ENCODE measurements at places on chromosomes 2 and 18. TPM values are rescaled to one million over a fixed set of nuclear protein-coding genes. Genes with fewer than 3 reads are reported as not detected.
A peak's percentile ranks its signal among the peaks of the same experiment; 100 is the strongest.

DNA sequence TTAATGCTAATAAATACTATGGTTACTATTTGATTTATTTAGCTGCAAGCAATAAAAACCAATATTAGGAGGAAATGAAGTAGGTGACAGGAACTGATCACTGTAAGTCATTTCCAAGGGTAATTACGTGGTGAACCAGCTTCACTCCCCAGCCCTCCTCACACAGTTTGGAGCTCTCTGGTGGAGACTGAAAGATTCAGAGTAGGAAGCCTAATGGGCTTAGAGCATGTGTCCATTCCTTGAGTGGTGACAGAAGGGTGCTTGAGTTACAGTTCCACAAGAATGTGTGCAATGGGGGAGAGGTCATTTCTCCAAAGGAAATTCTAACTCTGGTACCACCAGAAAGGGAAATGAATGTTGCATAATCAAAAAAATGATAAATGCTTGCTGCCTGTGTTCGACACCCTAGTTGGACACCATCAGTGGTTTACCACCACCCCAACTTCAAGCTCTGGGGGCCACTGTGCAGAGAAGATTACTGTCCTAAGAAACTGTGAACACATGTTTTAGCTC lies 285.1 kb upstream of the MMADHC start:
- no peak for DNase-seq
- H3K4me3 ChIP-seq = no peak overlapping the region
- no peak overlapping the region for H3K27ac ChIP-seq

- peaks cover 2% of the 10 kb centered on the region for H3K27me3 ChIP-seq
- DNase-seq = no peak
- no peaks in the 10 kb centered on the region for H3K36me3 ChIP-seq
- H3K4me1 ChIP-seq = no peaks in the 10 kb centered on the region
Observed at GRCh38 chr2:66457545-66457944, 22.6 kb downstream of the MEIS1 start.

DNA sequence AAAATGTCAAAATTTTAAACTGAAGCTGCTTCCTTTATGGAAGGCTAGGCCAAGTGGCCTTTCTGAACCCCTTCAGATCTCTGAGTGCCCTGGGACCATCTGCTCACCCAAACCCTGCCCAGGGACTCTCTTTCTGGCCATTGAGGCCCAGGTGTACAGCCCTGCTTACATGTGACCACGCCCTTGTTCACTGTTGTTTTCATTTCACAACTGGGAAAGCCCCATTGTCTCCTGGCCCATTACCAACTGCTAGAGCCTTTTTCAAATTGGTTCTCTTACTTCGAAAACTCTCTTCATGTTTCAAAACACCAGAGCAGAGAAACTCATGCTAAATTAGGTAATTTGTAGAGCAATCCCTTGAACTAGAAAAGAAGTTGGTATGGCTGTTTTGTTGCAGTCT lies 219.5 kb upstream of the TANK start:
- no peaks in the 10 kb centered on the region for H3K36me3 ChIP-seq
- DNase-seq = no peak
- H3K4me1 ChIP-seq = peaks cover 18% of the 10 kb centered on the region
- no peak overlapping the region for H3K4me3 ChIP-seq
- H3K27me3 ChIP-seq = no peaks in the 10 kb centered on the region
- peak overlapping the region; percentile 28 for H3K27ac ChIP-seq

- H3K4me3 ChIP-seq = no peak overlapping the region
- H3K27ac ChIP-seq = no peak overlapping the region
- H3K27me3 ChIP-seq = peaks cover 17% of the 10 kb centered on the region
- no peaks in the 10 kb centered on the region for H3K36me3 ChIP-seq
- H3K4me1 ChIP-seq = peaks cover 6% of the 10 kb centered on the region
Observed at GRCh38 chr2:27280826-27281225, 1.4 kb upstream of the TRIM54 start.

Gene CDKL4
- total RNA-seq = 0.32 TPM

Gene RNF144A
- 89.6 TPM for total RNA-seq

- no peak for DNase-seq
- H3K4me3 ChIP-seq = no peak overlapping the region
- peaks cover 5% of the 10 kb centered on the region for H3K27me3 ChIP-seq
- no peaks in the 10 kb centered on the region for H3K36me3 ChIP-seq
- peak overlapping the region; percentile 50 for H3K27ac ChIP-seq
Observed at GRCh38 chr18:74446631-74447403, 10.3 kb downstream of the DIPK1C start.

DNA sequence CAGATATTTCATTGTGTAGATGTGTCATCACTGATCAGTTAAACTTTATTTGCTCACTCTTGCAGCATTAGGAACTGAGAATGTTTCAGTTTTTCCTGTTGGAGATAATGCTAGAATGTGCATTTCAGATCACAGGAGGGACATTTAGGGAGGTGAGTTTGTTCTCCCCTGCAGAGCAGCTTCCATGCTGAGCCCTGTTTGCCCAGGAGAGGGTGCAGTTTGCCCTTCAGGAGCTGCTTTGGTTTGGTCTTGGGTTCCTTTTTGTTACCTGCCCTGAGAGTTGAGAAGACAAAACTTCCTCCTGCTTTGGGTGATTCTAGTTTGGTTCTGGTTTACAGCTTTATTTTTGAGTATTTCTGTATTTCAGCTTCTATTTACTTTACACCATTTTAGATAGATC lies 49.9 kb downstream of the DGKD start:
- peaks cover 42% of the 10 kb centered on the region for H3K36me3 ChIP-seq
- H3K27ac ChIP-seq = peak overlapping the region; percentile 79
- DNase-seq = peak; percentile 83

DNA sequence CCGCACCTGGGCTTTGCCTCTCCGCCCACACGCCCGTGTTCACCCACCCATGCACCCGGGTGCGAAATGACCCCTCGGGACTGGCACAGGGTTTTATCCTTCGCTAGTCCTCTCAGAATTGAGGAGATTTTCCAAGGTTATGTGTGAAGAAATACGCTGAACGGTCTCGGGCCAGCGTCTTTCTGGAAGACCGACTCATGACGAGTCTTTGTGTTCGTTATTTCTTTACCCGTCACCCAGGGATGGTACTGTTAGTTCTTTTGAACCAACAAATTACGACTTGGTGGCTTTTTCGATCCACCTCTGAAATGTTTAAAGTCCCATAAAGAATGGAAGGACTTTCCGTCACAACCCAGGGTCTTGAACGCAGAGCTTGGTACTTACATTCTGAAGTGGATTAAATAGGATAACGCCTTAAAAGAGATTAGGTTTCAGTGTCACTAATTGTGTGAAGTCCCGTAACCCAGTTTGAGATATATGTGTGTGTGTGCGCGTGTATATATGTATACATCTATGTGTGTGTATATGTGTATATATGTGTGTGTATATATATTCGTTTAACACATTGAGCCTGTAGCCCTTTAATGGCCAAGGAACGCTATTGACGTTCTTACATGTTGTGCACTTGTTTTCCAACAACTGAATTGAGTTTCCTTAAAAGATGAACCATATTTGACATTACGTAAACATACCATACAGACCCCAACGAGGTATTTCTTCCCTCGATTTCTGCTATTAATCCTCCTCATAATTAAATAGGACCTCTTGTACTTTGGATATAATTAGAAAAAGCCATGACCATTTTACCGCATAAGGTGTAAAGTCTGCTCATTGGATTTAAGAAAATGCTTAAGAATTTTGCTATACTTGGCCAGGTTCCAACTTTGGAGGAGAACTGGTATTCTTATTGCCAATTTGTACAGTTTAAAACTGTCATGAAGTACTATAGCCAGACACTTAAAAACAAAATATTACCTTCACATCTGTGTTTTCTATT lies 889 bp downstream of the ZC3H15 start:
- peaks cover 61% of the 10 kb centered on the region for H3K4me1 ChIP-seq
- no peak for DNase-seq
- peak overlapping the region; percentile 97 for H3K27ac ChIP-seq
- H3K27me3 ChIP-seq = no peaks in the 10 kb centered on the region
- H3K4me3 ChIP-seq = peak overlapping the region; percentile 99
- H3K36me3 ChIP-seq = peaks cover 10% of the 10 kb centered on the region

DNA sequence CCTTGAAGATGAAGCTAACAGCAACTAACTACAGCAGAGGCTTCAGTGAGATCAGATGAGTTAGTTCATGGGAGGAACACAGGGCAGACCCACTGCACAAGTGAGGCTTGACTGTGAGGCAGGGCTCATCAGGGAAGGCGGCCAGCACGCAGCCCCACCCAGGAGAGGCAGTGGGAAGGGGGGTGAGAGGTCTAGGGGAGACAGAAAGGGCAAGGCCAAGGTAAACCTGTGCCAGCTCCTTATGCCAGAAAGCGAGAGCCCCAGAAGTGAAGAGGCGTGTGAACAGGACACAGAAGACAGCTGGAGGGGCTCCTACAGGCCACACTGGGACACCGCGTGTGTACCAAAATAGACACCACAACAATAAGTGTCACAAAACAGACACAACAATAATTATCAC lies 48.6 kb downstream of the ANO7 start:
- H3K4me3 ChIP-seq = no peak overlapping the region
- no peak for DNase-seq
- H3K4me1 ChIP-seq = no peaks in the 10 kb centered on the region

- peaks cover 17% of the 10 kb centered on the region for H3K27me3 ChIP-seq
- H3K27ac ChIP-seq = no peak overlapping the region
- H3K4me1 ChIP-seq = peaks cover 16% of the 10 kb centered on the region
- H3K4me3 ChIP-seq = no peak overlapping the region
- no peak for DNase-seq
- H3K36me3 ChIP-seq = no peaks in the 10 kb centered on the region
Observed at GRCh38 chr2:206518997-206519396, 75.7 kb downstream of the ADAM23 start.

DNA sequence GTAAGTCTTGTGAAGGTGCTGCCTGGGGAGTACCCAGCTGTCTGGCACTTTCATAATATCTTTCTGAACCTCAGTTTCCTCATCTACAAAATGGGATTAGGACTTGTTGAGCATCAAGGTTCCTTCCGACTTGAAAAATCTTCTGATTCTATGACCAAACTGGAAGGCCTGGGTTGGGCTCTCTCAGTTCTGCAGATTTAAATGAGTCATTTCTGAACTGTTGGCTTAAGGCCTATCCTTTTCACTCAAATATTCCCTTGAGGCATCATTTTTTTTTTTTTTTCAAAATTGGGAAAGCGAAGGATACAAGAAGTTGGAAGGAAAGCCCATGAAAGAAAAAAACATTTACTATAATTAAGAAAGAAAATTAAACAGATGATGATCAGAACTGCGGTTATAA lies 40.8 kb upstream of the CYP1B1 start:
- no peak overlapping the region for H3K27ac ChIP-seq
- no peak for DNase-seq
- H3K4me3 ChIP-seq = no peak overlapping the region
- peaks cover 3% of the 10 kb centered on the region for H3K4me1 ChIP-seq
- peaks cover 12% of the 10 kb centered on the region for H3K27me3 ChIP-seq

- peaks cover 68% of the 10 kb centered on the region for H3K4me1 ChIP-seq
- no peak for DNase-seq
- no peak overlapping the region for H3K4me3 ChIP-seq
- H3K27ac ChIP-seq = peak overlapping the region; percentile 65
- peaks cover 19% of the 10 kb centered on the region for H3K27me3 ChIP-seq
- H3K36me3 ChIP-seq = peaks cover 9% of the 10 kb centered on the region
Observed at GRCh38 chr18:63099848-63100629, 219.5 kb downstream of the BCL2 start.

DNA sequence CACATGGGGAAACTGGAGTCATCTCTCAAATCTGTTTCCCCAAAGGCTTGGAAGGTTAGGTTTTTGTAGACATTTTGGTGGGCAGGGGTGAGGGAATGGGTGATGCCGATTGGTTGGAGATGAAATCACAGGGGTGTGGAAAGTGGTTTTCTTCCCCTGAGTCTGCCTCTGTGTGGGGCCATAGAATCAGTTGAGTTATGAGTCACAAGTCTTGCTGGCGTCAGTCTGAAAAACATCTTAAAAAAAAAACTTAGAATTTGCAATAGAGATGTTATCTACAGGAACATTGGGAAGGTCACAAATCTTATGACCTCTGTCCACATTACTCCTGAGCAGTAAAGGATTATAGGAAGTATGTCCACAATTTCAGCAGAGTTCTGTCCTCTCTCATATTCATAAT lies 314.6 kb downstream of the CNTNAP5 start:
- no peaks in the 10 kb centered on the region for H3K36me3 ChIP-seq
- H3K27me3 ChIP-seq = no peaks in the 10 kb centered on the region
- H3K4me3 ChIP-seq = no peak overlapping the region

GRCh38 chr2:65373365-65373918 lies 59.0 kb downstream of the SPRED2 start:
- peaks cover 2% of the 10 kb centered on the region for H3K27me3 ChIP-seq
- no peak for DNase-seq
- no peaks in the 10 kb centered on the region for H3K36me3 ChIP-seq
- H3K4me1 ChIP-seq = peaks cover 25% of the 10 kb centered on the region
- H3K4me3 ChIP-seq = no peak overlapping the region

DNA sequence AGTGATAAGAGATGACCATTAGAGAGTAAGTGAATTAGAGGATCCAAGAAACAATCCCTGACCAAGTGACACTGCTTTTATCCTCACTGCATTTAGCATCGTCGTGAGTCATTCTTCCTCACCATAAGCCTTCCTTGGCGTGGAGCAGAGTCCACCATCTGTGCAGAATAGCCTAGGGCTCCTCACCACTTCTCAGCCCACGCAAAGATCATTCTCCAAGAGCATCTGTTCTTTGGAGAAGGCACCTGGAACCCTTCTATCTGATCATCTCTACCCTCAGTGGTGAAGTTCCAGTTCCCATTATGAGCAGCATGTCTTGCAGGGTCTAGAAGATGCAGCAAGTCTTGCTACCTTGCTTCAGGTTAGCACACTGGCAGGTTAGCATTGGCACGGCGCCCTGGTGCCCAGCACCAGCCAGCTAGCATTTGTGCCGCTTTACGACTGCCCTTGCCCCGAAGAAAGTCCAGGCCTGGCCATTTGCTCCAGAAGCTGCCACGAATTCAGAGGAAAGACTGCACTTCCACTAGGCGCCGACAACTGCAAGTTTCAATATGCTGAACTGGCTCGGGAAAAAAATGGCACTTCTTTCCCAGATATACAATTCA lies 225.8 kb downstream of the TTC32 start:
- H3K27ac ChIP-seq = no peak overlapping the region
- H3K36me3 ChIP-seq = no peaks in the 10 kb centered on the region
- H3K27me3 ChIP-seq = peaks cover 5% of the 10 kb centered on the region
- no peak overlapping the region for H3K4me3 ChIP-seq
- no peaks in the 10 kb centered on the region for H3K4me1 ChIP-seq

GRCh38 chr2:18379870-18380269 lies 180.6 kb downstream of the RDH14 start:
- no peaks in the 10 kb centered on the region for H3K4me1 ChIP-seq
- H3K4me3 ChIP-seq = no peak overlapping the region
- H3K27ac ChIP-seq = no peak overlapping the region
- H3K27me3 ChIP-seq = peaks cover 8% of the 10 kb centered on the region
- DNase-seq = no peak

Gene PPIG
- total RNA-seq = 61.7 TPM

DNA sequence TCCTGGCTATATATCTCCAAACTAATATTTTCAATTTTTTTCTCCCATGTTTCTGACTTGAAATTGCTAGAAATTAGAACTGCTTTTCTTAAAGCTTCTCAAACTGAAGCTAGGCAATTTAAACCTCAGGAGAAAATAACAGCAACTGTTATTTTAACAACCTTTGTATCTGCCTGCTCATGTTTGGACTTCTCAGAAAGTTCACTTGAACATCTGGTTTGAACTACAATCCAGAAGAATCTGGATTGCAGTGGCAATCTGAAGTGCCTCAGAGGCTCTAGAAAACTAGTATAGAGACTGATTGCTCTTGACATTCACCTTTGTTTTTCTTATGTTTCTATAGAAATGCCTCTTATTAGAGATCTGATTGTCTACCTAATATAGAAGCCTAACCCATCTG lies 64.1 kb downstream of the STAT4 start:
- H3K27me3 ChIP-seq = no peaks in the 10 kb centered on the region
- peaks cover 58% of the 10 kb centered on the region for H3K36me3 ChIP-seq
- H3K4me1 ChIP-seq = peaks cover 20% of the 10 kb centered on the region
